ENCODE measurements at places on chromosomes 7 and 10.

- no peak overlapping the region for H3K4me3 ChIP-seq
- H3K4me1 ChIP-seq: peaks cover 7% of the 10 kb centered on the region
Measured at GRCh38 chr10:28628184-28628893, 49.0 kb upstream of the BAMBI start.

- H3K4me3 ChIP-seq: no peak overlapping the region
- H3K27ac ChIP-seq: no peak overlapping the region
- H3K36me3 ChIP-seq: peaks cover 90% of the 10 kb centered on the region
- no peaks in the 10 kb centered on the region for H3K27me3 ChIP-seq
- H3K4me1 ChIP-seq: peaks cover 4% of the 10 kb centered on the region
Measured at GRCh38 chr10:100204370-100204769, 18.5 kb upstream of the ERLIN1 start.

GRCh38 chr7:130351791-130352090, 7.1 kb downstream of the CPA5 start:
- no peaks in the 10 kb centered on the region for H3K36me3 ChIP-seq
- no peak for DNase-seq
- no peak overlapping the region for H3K4me3 ChIP-seq
- no peaks in the 10 kb centered on the region for H3K27me3 ChIP-seq

DNA sequence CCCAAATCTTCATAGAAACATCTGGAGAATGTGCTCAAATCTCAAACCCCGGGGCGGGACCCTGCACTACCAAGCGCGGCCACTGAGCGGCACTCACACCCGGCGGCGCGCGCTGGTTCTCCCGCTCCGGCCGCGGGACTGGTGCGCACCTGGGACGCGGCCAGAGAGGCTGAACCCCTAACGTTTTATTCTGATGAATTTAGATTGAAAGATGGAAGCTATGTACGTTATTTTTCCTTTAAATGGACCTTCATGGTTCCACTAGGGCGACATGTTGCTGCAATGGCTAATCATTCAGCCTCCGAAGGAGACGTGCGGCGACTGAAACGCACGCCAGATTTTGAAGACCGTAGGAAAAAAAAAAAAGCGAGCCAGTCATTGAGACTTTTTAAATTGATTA, 107.0 kb upstream of the INSIG1 start:
- peak; percentile 21 for DNase-seq
- no peaks in the 10 kb centered on the region for H3K36me3 ChIP-seq
- H3K27me3 ChIP-seq: no peaks in the 10 kb centered on the region
- no peak overlapping the region for H3K27ac ChIP-seq

DNA sequence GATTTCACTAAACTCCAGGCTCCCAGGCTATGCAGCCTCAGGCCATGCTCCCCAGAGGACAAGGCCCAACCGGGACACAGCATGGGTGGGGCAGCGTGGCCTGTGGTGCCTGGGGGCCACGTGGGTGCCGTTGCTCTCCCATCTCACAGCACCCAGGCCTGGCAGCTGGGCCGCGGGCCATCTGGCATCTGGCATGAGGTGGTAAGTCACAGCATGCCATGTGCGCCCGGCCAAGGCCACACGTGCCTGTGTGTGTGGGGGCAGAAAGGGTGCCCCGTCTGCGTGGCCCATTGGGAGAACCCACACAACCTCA, 204.1 kb downstream of the EBF3 start:
- H3K36me3 ChIP-seq: peaks cover 20% of the 10 kb centered on the region
- no peak for DNase-seq
- no peaks in the 10 kb centered on the region for H3K27me3 ChIP-seq
- no peak overlapping the region for H3K4me3 ChIP-seq

DNA sequence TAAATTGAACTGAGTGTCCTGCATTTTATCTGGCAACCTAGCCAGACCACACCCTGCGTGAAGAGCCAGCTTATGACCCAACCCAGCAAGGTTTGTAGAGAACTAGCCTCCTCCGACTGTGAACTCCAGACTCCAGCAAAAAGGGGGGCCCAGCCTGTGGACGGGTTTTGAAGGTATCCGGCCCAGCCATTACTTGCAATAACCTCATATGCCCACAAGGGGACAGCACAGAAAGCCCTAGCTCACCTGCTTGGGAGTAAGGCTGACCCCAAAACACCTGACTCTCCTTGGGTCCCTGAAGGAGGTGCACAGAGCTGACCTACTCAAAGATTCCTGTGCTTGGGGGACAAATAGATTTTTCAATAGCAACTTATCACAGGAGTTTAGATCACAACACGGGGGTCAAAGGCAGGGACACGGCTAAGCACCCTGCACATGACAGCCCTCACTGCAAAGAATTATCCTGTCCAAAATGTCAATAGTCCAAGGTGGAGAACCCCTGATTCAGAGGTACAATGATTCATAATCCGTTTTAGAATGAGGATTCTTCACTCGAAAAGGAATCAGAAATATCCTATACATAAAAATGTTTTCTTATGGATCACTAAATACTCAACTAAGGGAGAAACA, 4.6 kb downstream of the TRPV6 start:
- H3K27ac ChIP-seq: no peak overlapping the region
- no peak overlapping the region for H3K4me3 ChIP-seq
- peaks cover 19% of the 10 kb centered on the region for H3K27me3 ChIP-seq
- H3K36me3 ChIP-seq: no peaks in the 10 kb centered on the region
- peaks cover 1% of the 10 kb centered on the region for H3K4me1 ChIP-seq

GRCh38 chr7:95209788-95210187, 114.5 kb downstream of the PON1 start:
- H3K27ac ChIP-seq: no peak overlapping the region
- DNase-seq: no peak
- H3K27me3 ChIP-seq: no peaks in the 10 kb centered on the region
- no peak overlapping the region for H3K4me3 ChIP-seq
- H3K4me1 ChIP-seq: peaks cover 3% of the 10 kb centered on the region
- H3K36me3 ChIP-seq: no peaks in the 10 kb centered on the region

- no peaks in the 10 kb centered on the region for H3K4me1 ChIP-seq
- H3K27me3 ChIP-seq: peaks cover 11% of the 10 kb centered on the region
- no peaks in the 10 kb centered on the region for H3K36me3 ChIP-seq
- H3K4me3 ChIP-seq: no peak overlapping the region
Measured at GRCh38 chr10:7475046-7475911, 64.4 kb upstream of the SFMBT2 start.

GRCh38 chr7:26278770-26279169, 12.9 kb upstream of the SNX10 start:
- no peaks in the 10 kb centered on the region for H3K36me3 ChIP-seq
- H3K27ac ChIP-seq: no peak overlapping the region
- peak overlapping the region; percentile 57 for H3K4me3 ChIP-seq
- peak; percentile 10 for DNase-seq

- no peak overlapping the region for H3K4me3 ChIP-seq
- no peaks in the 10 kb centered on the region for H3K27me3 ChIP-seq
- no peak for DNase-seq
Measured at GRCh38 chr7:11133436-11133959, 159.8 kb downstream of the PHF14 start.

GRCh38 chr10:75304741-75305390, 69.1 kb upstream of the COMTD1 start:
- no peak overlapping the region for H3K27ac ChIP-seq
- H3K4me1 ChIP-seq: no peaks in the 10 kb centered on the region
- no peaks in the 10 kb centered on the region for H3K27me3 ChIP-seq
- no peak overlapping the region for H3K4me3 ChIP-seq
- no peaks in the 10 kb centered on the region for H3K36me3 ChIP-seq
- no peak for DNase-seq

DNA sequence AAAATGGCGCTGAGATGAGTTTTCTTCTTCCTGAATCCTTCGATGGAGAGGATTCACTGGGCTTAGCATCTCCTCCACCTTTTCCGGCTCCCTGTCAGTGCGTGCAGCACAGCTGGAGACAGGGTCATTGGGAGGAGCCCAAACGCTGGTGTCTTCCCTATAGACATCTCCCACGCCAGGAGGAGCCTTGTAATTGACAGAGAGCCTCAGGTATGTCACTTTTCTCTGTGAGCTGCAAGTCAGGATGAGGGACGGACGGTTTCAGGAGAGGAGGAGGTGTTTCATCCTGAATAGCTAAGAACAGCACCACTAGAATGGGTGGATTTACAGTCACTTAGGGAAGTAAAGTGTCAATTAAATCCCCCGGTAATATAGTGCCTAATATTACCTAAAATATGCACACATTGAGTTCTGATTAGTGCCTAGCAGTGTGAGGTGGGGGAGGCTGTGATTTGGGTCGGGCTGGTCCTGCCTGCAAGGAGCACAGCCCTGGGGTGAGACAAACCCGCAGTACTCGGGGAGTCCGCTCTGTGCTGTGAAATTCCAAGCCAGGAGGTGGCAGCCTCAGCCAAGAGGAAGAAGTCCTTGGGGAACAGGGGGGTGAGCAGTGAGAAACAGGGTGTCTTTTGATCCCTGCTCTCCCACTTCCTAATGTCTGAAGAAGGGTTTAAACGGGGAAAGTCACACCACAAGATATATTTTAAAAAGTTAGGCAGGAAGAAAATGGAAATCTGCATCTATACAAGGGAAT, 28.2 kb downstream of the IL15RA start:
- H3K4me1 ChIP-seq: peaks cover 7% of the 10 kb centered on the region
- no peak overlapping the region for H3K4me3 ChIP-seq
- H3K36me3 ChIP-seq: no peaks in the 10 kb centered on the region
- no peak overlapping the region for H3K27ac ChIP-seq
- DNase-seq: peak; percentile 57

DNA sequence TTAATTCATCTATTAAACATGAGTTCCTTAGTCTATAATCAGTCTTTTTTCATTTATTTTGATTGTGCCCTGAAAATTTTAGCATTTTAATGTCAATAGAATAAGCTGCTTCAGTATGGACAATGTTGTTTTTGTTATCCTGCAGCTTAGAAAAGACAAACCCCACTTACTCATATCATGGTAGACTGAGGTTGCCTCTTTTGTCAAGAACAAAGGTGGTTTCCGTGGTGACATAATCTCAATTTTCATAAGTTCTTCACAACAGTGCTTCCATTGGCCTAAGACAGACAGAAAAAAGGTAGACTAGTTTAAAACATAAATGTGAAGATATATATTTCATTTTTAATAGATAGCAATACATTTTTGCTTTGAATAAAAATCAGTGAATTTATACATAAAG, 69.1 kb downstream of the RTKN2 start:
- no peak overlapping the region for H3K4me3 ChIP-seq
- no peaks in the 10 kb centered on the region for H3K4me1 ChIP-seq
- H3K27ac ChIP-seq: no peak overlapping the region
- DNase-seq: no peak
- no peaks in the 10 kb centered on the region for H3K36me3 ChIP-seq

GRCh38 chr10:93211991-93212390, 138.3 kb downstream of the CYP26A1 start:
- DNase-seq: no peak
- H3K4me3 ChIP-seq: no peak overlapping the region
- peaks cover 3% of the 10 kb centered on the region for H3K27me3 ChIP-seq
- no peak overlapping the region for H3K27ac ChIP-seq
- H3K36me3 ChIP-seq: no peaks in the 10 kb centered on the region
- no peaks in the 10 kb centered on the region for H3K4me1 ChIP-seq

DNA sequence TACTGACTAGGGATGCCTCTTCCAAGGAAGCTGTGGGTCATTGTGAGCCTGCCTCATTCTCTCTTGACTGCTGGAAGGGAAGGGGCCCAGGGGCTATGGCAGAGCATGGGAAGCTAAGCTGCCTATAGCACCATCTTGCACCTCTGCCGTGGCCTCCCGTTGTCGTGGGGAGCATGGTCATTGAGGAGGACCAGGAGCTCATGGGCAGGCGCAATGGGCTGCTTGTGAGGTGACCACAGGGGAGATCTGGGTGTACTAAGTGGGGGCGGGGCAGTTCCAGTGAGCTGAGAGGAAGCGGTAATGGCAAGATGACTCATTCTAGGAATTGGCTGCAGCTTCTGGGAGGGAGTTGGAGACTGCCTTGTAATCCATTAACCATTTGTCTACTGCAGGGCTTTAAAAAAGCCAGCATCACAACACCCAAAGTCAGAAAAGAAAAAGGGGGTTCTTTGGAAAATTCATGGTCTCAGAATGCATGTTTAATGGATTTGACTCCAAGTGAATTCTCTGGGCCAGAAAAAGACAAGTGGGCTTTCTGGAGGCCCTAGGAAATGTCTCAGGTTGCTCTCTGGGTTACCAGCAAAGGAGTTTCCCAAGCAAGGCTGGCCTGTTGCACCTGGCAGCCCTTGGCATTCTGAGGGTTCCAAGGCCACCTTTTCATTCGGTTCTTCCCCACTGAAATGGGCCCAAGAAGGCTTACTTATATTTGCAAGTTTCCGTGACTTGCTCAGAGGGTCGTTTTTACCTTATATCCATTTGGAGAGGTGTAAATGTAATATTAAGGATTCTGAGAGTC, 3.6 kb downstream of the DUSP5 start:
- H3K4me3 ChIP-seq: peak overlapping the region; percentile 97
- peak; percentile 97 for DNase-seq
- peaks cover 20% of the 10 kb centered on the region for H3K4me1 ChIP-seq
- peak overlapping the region; percentile 81 for H3K27ac ChIP-seq
- peaks cover 39% of the 10 kb centered on the region for H3K36me3 ChIP-seq
- H3K27me3 ChIP-seq: no peaks in the 10 kb centered on the region

DNA sequence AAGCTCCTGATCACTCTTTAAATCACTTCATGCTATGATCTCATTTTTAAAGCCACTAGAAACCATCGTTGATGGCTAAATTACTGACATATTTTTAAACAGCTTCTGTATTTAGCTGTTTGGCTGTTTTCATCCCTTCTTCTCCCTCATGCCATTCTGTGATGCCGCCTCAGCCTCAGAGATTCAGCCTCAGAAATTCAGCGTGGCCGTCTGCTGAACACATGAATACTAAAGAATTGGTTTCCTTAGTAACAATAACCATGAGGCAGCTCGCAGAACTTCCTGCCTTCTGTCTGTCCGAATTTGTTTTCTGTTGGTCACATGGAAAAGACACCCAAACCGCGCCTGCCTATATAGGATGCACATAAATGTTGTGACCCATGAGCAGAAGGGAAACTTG, 31.0 kb upstream of the FZD1 start:
- H3K27ac ChIP-seq: no peak overlapping the region
- H3K4me3 ChIP-seq: no peak overlapping the region
- H3K36me3 ChIP-seq: no peaks in the 10 kb centered on the region
- DNase-seq: no peak
- H3K27me3 ChIP-seq: no peaks in the 10 kb centered on the region
- H3K4me1 ChIP-seq: peaks cover 1% of the 10 kb centered on the region

GRCh38 chr7:79692015-79692414, 238.5 kb upstream of the MAGI2 start:
- H3K36me3 ChIP-seq: no peaks in the 10 kb centered on the region
- H3K27me3 ChIP-seq: no peaks in the 10 kb centered on the region
- H3K4me1 ChIP-seq: no peaks in the 10 kb centered on the region
- H3K27ac ChIP-seq: no peak overlapping the region
- DNase-seq: peak; percentile 82
- no peak overlapping the region for H3K4me3 ChIP-seq

GRCh38 chr10:124559372-124560132, 97.9 kb downstream of the LHPP start:
- no peak for DNase-seq
- H3K36me3 ChIP-seq: no peaks in the 10 kb centered on the region
- no peak overlapping the region for H3K27ac ChIP-seq
- no peak overlapping the region for H3K4me3 ChIP-seq

Measured in mesenchymal stem cell (in vitro differentiated cells and primary cell).